ENCODE measurements at places on chromosomes 7 and 10.

GRCh38 chr7:11427686-11428273 lies 404.2 kb downstream of the THSD7A start:
- no peak for DNase-seq

DNA sequence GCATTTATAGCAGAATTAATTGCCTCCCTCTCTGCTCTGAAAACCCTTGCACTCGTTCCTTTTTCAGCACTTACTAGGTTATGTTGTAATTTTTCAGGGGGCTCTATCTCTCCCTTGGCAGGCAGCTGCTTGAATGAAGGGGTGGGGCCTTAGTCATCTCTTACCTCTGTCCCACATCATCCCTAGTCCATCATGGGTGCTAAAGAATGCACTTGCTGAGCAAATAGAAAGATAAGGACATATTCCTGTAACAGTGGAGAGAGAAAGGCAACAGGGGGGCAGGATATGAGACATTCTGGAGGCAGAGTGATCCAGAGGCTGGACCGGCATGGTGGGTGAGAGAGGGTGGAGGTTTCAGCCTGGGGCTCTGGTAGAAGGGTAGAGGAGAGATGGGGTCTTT lies 60.0 kb downstream of the MINDY4 start:
- DNase-seq, result no peak

DNA sequence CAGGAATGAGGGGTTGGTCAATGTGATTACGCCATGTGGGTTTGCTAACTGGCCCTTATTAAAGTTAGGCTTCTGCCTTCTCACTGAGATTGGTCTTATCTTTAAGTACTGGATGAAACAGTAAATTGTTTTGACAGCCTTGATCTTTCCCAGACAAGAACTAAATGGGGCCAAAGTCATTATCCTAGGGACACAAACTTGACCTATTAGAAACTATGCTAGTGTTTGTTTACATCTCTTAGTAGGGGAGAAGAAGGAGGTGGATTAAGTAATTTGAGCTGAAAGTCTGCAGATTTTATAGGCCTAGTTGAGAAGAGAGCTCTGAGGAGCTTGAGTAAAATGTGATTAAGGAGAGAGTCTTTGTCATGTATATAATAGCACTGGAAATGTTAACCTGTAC lies 386.9 kb downstream of the HTR7 start:
- DNase-seq, result no peak

DNA sequence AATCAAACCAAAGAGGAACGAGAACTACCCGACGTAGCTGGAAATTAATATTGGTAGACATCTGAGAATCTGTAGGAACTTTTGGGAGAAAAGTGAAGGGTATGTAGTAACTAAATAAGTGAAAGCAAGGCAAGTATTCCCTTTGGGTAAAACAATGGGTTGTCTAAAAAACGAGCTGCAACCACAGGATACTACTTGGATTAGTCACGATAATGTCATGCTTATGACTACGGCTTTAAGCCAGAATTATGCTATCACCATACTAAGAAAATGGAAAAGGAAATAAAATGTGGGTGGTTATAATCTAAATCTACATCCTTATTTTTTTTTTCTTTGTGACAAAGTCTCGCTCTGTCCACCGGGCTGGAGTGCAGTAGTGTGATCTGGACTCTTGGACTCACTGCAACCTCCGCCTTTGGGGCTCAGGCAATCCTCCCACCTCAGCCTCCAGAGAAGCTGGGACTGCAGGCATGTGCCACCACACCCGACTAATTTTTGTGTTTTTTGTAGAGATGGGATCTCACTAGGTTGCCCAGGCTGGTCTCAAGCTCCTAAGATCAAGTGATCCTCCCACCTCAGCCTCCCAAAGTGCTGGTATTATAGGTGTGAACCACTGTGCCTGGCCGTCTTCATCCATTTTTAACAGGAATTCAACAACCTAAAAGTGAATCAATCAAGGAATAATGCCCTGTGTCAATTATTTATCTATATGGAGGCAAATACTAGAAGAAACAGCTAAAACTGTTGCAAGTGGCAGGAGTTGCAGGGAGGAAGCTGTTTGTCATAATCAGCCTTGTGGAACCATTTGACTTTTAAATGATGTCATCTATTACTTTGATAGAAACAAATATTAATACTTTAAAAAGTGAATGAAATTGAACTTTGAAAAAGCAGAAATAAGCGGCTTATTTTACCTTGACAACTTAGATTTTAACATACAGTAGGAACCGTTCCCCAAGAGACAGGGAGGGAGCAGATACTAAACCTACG lies 189.3 kb downstream of the PRPF18 start:
- no peak for DNase-seq

GRCh38 chr7:152136686-152137085 lies 111.2 kb downstream of the GALNT11 start:
- DNase-seq, result no peak

DNA sequence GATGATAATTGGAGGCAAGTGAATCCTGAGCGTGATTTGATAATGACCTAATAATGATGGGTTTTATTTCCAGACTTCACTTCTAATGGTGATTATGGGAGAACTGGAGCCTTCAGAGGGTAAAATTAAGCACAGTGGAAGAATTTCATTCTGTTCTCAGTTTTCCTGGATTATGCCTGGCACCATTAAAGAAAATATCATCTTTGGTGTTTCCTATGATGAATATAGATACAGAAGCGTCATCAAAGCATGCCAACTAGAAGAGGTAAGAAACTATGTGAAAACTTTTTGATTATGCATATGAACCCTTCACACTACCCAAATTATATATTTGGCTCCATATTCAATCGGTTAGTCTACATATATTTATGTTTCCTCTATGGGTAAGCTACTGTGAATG lies 79.6 kb downstream of the CFTR start:
- DNase-seq, result no peak

DNA sequence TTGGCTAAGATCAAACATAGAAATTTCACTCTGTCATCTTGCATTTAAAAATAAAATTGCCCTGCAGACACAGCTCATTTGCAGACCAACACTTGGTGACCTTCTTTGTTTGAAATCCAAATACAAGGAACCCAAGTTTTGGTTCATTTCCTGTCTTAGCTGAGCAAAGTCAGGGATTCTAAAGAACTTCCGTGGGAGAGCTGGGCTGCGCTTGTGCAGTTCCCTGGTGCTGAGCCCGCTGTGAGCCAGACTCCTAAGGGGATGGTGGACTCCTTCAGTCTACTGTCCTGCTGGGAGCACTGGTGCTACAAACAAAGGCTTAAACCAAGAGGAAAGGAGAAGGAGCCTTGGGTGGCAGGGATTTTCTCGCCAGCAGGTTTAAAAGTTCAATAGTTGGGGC lies 60.0 kb downstream of the MYOF start:
- no peak for DNase-seq

DNA sequence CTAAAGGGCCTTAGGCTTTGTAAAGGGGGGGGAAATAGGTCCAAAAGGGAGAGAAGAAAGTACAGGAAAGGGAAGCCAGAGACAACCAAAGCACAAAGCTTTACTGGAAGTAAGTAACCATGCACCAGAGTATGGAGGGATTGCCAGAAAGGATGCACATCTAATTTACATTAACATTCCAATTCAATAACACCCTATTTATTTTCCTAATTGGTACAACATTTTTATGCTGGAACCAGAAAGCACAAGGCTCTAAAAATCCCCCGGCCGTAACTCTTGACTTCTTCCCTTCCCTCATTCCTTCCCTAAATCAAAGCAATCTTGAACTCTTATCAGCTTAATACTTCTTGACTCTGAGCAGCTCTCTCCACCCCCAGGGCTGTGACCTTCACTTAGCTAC lies 400.0 kb upstream of the CELF2 start:
- DNase-seq, result no peak

DNA sequence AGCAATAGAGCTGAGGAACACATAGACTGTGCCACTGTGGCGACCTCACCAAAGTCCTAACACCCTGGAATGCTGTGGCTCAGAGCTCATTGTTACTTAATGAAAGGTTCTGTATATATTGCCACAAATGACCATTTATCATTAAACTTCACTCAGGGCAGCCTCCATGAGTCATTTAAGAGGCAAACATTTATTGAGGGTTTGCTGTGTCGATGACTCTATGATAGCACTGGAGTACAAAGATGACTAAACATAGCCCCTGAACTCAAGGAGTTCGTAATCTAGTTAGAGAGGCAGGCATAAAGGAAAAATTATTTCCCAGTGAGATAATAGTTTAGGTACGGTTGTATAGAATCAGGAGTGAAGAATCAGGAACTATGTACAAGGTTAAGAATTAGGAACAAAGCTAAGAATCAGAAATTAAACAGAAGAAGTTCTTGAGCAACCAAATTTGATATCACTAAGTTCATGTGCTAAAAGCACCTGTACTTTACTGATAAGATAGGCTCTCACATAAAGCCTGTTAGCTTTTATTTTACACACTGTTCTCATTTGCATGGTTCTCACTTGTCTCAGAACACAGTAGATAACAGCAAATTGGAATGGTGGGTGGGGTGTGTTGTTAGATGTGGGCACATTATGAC lies 7.9 kb downstream of the ENTPD7 start:
- DNase-seq, result no peak

GRCh38 chr10:12768156-12769100 lies 233.1 kb downstream of the CCDC3 start:
- DNase-seq, result no peak

GRCh38 chr7:130216025-130216424 lies 8.4 kb downstream of the SSMEM1 start:
- no peak for DNase-seq

GRCh38 chr10:132884041-132884440 lies 58.3 kb downstream of the CFAP46 start:
- DNase-seq, result no peak

DNA sequence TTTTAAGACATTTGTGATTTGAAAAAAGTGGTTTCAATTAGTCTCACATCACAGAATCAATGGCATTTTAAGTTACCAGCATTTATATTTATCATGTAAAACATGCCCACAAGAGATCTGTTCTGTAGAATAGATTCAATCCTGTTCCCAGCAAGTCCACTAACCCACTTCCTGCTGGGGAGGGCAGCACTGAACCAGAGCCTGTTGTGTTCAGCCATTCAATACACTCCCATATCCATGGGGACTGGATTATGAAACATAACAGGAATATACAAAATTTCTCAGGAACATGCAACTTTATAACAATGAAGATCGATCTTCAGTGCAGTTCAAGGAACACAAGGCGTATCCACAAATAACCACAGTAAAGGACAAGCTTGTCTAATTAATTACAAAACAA lies 24.4 kb upstream of the ANK3 start:
- DNase-seq, result no peak

GRCh38 chr10:128210215-128211063 lies 84.2 kb upstream of the MKI67 start:
- DNase-seq, result peak; percentile 35

DNA sequence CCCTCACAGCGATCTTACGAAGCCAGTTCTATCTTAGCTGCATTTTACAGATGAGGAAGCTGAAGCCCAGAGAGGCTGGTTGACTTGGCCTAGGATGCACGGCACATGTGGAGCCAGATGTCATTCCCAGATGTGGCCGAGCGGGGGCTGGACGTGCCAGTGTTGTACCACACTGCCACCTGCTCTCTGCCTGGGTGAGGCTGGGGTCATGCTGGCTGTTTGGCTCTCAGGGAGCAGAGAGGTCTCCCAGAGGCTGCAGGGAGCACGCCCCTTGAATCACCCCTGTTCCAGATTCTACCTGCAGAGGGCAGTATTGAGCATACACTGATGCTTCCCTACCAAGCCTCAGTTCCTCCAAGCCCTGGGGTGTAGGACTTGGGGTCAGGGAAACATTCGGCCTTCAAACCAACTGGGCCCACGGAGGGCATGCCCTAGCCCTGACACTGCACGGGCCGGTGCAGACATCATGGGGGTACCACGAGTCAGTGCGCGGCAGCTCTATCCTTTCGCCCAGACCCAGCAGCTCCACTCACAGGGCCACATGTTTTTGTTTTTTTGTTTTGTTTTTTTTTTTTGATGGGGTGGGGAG lies 3.8 kb upstream of the GTF2IRD1 start:
- DNase-seq, result peak; percentile 36

GRCh38 chr7:116422683-116423082 lies 76.9 kb upstream of the CAV2 start:
- DNase-seq, result no peak

DNA sequence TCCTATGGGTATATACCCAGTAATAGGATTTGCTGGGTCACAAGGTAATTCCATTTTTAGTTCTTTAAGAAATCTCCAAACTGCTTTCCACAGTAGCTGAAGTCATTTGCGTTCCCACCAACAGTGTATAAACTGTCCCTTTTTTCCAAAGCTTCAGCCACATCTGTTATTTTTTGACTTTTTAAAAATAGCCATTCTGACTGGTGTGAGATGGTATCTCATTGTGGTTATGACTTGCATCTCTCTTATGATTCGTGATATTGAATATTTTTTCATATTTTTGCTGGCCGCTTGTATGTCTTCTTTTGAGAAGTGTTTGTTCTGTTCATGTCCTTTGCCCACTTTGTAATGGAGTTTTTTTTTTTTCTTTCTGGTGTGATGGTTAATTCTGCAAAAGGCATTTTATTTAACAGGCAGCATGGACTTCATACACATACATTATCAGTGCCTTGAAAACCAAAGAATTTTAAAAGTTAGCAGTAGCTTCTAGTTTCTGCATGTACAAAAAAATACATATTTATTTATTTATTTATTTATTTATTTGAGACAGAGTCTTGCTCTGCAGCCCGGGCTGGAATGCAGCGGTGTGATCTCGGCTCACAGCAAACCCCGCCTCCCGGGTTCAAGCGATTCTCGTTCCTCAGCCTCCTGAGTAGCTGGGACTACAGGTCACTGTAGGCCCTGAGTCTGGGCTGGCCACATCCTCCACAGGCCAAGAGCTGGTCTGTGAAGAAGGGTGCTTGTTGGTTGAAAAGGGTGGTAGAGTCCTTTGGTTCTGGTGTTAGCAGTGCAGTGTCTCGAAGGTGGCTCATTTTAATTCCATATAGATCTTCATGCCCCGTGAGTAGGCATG lies 32.3 kb downstream of the AGR3 start:
- no peak for DNase-seq

GRCh38 chr10:63698787-63699150 lies 177.6 kb downstream of the REEP3 start:
- DNase-seq, result no peak

GRCh38 chr7:140360697-140361229 lies 37.6 kb downstream of the SLC37A3 start:
- DNase-seq, result no peak

DNA sequence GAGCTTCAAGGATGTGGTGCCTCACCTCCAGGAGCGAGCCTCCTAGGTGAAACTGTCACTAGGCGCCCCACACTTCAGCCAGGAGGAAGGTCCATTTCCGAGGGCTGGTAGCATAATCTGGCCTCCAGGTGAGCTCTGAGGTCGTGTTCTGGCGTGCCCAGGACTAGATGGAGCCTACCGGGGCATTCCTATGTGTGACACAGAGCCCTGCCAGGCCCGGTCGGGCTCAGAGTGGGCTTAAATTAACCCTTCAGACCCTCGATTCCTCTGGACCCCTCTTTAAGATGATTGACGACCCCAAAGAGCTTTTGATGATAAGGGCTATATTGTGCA lies 233.1 kb downstream of the EBF3 start:
- DNase-seq, result no peak

Data from activated CD8-positive, alpha-beta memory T cell treated with anti-CD3 and anti-CD28 coated beads for 1 hour (primary cell).